CD4-positive, alpha-beta T cell treated with Interleukin-4 for 4 hours (primary cell): ENCODE measurements at places on chromosomes 2 and 18.

DNA sequence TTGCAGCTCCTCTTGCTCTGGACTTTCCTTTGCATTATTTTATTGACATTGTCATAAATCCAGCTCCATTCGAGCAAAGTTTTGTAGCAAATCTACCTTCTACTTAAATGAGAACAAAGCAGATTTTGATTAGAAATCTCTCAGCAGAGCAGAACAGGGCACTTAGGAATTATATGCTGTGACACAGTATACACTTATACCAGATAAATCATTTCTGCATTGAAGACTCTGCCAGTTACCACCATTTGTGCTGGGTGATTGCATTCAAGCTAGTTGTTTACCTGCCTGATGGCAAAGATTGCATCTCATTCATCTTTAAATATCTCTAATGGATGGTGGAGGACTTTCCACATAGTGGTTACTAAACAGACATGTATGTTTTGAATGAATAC lies 441.7 kb upstream of the HNMT start:
- DNase-seq, result no peak

GRCh38 chr2:67054728-67055127 lies 342.4 kb upstream of the ETAA1 start:
- DNase-seq, result no peak

DNA sequence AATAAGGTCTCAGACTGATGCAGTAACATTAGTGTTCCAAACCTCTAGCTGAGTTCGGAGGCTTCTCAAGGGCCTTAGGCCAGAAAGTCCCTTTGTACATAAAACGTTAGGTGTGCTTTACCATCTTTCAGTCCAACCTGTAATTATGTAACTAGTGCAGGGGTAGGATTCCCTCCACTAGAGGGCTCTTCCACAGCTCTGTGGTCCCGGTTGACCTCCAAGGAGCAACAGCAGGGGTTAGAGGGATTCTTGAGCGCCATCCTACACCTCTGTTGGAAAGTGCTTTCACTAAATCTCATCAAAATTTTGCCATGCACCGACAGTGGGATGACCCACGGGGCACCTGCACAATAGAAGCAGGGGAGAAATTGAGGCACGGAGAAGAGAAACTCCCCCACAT lies 155.8 kb upstream of the LRP1B start:
- DNase-seq, result no peak

DNA sequence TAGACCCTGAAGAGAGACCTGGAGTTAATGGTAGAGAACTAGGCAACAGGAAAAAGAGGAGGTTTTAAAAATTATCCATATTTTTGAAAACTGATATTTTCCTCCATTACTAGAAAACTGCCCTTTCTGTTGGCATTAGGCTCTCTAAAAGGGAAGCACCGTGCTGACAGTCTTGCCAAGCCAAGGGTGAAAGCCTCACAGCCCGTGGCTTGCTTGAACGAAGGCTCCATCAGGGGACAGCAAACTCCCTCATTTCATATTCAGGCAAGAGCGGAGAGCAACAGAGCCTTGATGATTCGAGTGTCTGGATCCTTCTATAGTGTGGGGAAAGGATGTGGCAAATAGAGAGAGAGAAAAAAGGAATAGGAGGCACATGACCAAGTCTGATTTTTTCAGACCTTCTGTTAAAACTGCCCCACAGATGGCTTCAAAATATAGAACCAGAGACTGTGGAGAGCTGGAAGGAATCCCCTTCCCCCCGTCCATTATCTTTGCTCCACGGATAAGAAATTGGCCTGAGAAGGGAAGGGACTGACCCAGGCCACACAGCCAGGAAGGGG lies 67.0 kb downstream of the CACNB4 start:
- no peak for DNase-seq

GRCh38 chr2:219983836-219984235 lies 356.4 kb downstream of the SLC4A3 start:
- no peak for DNase-seq

DNA sequence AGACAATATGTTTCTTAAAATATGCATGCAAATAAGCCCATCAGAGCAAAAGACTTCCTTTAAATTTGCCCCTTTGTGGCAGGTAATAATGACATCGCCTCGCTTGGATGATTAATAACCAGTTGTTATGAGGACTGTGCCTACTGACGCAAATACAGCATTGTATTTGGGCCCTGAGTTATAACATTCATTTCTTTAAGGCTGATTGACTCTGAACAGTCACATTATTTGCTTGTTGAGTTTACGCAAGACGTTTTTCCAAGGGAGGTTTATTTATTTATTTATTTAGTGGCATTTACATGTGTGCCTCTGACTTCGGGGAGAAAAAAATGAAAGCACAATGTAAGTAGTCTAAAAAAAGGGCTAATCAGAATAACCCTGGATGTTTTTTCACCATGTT lies 88.3 kb downstream of the SLC8A1 start:
- no peak for DNase-seq

DNA sequence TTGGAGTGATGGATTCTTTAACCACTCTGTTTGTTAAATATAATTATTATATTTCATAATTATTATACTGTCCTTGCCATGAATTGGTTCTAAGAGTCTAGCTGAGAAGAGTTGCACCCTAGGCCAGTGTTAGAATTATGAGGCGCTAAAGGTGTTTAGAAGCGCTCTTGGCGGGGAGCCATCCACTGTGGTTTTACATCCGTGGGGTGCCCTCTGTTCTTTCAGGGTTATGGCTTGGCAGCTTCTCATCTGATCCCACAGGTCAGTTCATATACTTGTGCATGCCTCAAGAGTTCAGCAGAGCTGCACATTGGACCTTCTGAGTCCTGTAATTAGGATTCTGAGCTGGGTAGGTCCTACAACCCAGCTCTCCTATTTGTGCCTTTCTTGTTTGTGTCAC lies 9.1 kb downstream of the ASAP2 start:
- DNase-seq, result no peak

DNA sequence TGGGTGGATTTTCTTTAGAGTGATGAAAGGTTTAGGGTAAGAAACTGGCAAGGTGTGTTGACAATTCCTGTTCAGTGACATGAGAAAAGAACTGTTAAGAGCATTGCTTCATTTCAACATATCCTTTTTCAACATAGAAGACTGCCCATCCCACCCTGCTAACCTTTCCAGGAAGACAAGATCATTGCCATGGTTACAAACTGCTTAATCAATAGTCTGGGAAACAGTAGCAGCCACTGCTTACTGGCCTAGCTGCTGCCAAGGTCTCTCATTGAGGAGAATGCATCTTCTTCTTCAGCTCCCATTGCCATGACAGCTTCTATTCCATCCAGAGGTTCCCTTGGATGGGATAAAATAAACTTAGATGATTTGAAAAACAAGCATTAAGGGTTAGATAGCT lies 212.1 kb downstream of the LRRTM1 start:
- DNase-seq, result no peak

GRCh38 chr18:42525905-42526304 lies 570.9 kb downstream of the PIK3C3 start:
- no peak for DNase-seq

GRCh38 chr2:235126768-235127167 lies 175.0 kb downstream of the SH3BP4 start:
- no peak for DNase-seq

DNA sequence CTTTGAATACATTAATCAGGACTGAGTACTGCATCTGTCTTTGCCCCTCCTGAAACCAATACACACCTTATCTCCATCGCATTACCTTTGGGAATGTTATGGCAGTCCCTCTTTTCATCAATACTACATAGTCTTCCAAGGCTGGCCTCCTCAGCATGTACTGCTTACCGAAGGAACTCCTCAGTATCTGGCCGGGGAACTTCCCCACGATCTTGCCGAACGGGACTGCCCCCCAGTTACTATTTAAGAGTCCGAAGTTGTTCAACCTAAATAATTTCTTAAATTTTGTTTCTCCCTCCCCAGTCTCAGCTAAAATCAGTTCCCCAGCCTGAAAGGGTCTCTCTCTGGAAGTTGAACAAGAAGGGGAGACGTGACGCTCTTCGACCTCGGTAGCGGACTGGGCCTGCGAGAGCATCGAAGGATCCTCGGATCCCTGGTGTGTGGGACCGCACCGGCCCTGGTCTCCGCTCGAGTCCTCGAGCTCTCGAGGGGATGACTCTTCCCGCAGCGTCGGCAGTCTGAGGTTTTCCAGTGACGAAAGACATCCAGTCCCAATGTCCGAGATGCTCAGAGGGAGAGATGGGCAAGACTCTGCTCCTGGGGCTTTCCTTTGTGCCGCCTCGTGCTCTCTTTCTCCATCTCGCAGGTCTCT lies 489 bp downstream of the TRMT61B start:
- no peak for DNase-seq

GRCh38 chr18:60675801-60676200 lies 303.2 kb upstream of the MC4R start:
- no peak for DNase-seq

DNA sequence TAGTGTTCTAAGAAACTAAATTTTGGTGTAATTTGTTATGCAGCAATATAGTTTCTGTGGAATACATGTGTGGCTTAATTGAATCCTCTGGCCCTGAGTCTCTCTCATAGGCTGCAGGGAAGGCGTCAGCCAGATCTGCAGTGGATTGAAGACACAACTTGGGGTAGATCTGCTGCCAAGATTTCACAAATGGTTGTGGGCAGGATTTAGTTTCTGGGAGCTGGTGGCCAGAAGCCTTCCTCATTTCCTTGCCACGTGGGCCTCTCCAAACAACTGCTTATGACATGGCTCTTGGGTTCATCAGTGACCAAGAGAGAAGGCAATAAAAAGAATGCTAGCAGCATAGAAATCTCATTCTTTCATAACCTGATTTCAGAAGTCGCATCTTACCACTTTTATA lies 28.2 kb downstream of the CCDC102B start:
- no peak for DNase-seq

DNA sequence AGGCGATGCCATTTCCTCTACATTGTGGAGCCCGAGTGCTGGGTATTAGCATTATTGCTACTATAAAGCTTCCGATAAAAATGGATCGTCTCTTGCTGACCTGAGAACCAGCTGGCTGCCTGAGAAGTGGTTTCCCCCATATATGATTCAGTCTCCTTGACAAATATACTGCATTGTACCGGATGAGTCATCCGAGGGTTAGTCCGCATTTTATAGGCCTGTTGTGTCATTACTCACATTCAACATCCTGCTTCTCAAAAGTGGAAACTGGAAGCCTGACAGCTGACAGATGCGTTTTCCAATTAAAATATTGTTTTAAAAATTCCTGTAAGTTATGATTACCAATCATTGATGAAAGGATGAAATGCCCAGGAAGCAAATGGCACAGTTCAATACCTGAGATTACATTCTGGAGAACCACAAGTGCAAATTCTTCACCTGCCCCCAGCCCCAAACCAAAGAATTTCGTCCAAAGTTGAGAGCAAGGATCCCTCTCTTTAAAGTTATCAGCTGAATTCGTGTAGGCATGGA lies 65.7 kb downstream of the SPRED2 start:
- peak; percentile 61 for DNase-seq

DNA sequence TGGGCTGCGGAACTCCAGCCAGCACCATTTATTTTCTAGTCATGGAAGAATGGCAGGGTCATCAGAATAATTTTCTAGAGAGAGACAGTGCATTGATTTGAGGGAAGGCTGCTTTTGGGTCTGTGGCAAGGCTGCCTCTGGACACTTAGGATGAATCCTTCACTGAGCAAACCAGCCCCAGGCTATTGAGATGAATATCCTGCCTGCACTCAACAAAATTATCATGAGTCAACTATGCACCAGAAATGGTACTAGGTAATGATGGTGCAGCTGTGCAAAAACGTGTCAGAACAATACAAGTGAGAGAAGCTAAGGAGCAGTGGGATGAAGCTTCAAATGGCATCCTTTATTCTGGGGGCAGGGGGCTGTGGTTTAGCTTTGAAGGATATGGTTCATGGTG lies 115.8 kb downstream of the SPHKAP start:
- DNase-seq, result no peak

- no peak for DNase-seq
Measured at GRCh38 chr2:59654710-59655109, 898.7 kb downstream of the BCL11A start.

DNA sequence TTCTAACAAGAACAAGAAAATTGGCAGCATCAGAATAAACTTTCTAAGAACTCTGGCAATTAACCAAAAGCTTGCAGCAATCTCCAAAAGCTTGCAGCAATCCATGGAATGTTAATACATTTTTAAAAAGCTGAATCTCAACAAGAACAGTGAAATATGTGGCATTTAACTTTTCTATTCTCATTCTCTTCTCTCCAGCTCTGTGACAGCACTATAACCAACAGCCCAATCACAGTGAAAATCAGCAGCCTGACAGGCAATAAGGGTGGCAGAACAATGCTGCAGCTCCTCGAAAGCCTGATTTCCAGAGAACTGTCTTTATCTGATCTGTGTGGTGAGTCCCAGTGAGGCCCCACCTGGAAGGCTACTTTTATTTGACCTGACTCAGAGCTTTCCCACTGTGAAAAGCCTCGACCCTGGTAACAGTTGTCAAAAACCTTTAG lies 60.0 kb downstream of the TMEM131 start:
- peak; percentile 20 for DNase-seq

DNA sequence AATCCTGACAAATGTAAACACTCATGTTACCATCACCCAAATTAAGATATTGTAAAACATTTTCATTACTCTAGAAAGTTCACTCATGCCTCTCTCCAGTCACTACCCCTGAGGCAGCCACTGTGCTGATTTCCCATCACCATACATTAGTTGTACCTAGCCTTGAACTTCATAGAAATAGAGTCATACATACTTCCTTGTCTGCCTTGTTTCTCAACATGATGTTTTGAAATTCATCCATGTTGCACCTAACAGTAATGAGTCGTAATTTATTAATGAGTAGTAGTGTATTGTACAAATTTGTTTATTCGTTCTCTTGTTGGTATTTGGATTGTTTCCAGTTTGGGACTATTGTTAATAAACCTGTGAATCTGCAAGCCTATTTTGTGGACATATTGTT lies 49.0 kb upstream of the TWSG1 start:
- DNase-seq, result no peak

- no peak for DNase-seq
Measured at GRCh38 chr2:111622859-111623258, 261.1 kb downstream of the ANAPC1 start.

DNA sequence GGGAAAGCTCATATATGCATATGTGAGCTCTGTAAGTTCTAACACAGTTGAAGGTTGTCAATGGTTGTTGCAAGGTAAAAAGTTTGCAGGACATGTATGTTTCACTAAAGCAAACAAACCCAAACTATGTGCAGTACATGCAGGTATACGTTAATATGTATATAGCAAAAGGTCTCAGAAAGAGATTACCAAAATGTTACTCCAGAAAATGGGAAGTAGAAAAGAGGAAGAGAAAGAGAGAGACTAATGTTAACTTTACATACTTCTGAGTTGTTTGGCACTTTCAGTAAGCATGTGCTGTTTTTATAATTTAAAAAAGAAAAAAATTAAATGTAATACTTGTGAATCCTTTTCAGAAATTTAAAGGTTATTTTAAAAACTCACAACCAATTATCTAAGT lies 32.8 kb upstream of the PEX13 start:
- no peak for DNase-seq

GRCh38 chr2:96073170-96073775 lies 38.6 kb upstream of the GPAT2 start:
- no peak for DNase-seq
